Gastroesophageal sphincter (tissue), 4 donors: ENCODE measurements at places on chromosomes 1 and 21. TPM values are rescaled to one million over a fixed set of nuclear protein-coding genes. Genes with fewer than 3 reads are reported as not detected.

The ELF3 gene
- total RNA-seq: 0.69 TPM

The LCE2C gene
- total RNA-seq: not detected

GRCh38 chr1:30743584-30744059 is 14.0 kb downstream of the LAPTM5 start:
- ATAC-seq: peak; percentile 16

- ATAC-seq: no peak
These were observed 16.5 kb downstream of the MYBPH start for GRCh38 chr1:203158960-203159665.

DNA sequence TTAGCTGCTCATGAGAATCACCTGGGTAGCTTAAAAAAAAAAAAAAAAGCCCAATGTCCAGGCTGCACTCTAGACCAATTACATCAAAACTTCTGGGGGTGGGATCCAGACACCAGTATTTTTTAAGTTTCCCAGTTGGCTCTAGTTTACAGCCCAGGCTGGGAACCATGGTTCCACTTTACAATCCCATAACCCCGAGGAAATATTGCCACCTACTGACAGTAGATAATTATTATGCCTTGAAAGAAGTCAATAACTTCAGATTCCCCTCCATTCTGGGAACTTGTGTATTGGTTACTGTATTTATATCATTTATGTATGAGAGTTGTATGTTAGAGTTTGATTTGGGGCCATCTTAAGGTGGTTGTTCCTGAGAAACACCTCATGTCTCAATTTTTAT is 100.2 kb downstream of the SPATA46 start:
- no peak for ATAC-seq
